Activated T-cell treated with anti-CD3 and anti-CD28 coated beads for 48 hours (primary cell): ENCODE measurements at places on chromosomes 1 and 21.

- DNase-seq, result no peak
Measured at GRCh38 chr1:210464519-210465039, 135.9 kb downstream of the HHAT start.

DNA sequence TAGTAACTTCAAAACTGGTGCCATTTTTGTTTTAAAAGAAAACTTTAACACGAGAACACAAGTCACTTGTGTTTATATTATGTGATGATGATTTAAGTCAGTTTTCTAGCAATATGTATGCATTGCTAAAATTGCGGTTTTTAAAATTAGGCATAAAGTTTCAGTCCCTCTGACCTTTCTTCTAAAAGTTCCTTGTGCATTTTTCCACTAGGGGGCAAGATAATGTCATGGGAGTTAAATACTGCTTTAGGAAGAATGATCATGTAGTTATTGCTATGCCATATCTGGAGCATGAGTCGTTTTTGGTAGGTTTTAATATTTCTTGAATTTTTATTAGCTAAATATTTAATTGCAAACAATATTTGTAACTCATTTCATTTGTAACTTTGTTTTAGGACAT lies 10.7 kb downstream of the CDC7 start:
- DNase-seq, result no peak

DNA sequence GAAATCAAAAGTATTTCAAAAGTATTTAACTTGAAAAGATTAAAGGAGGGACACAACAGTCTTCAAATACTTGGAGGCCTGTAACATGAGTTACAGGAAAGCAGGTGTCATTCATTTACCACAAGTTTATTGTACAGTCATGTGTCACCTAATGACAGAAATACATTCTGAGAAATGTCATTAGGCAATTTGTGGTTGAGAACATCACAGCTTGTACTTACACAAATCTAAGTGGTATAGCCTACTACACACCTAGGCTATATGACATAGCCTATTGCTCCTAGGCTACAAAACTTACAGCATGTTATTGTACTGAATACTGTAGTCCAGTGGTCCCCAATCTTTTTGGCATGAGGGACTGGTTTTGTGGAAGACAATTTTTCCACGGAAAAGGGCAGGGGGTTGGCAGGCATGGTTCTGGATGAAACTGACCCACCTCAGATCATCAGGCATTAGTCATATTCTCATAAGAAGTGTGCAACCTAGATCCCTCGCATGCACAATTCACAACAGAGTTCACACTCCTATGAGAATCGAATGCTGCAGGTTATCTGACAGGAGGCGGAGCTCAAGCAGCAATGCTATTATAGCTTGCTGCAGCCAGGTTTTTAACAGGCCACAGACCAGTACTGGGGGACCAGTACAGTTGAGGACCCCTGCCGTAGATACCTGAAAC lies 25.0 kb upstream of the PHTF1 start:
- DNase-seq, result no peak

- DNase-seq, result no peak
Measured at GRCh38 chr21:15152591-15152990, 87.8 kb upstream of the NRIP1 start.
